ENCODE measurements at places on chromosomes 3 and 15.

- no peak for DNase-seq
Observed at GRCh38 chr3:142445816-142446254, 2.0 kb downstream of the XRN1 start.

DNA sequence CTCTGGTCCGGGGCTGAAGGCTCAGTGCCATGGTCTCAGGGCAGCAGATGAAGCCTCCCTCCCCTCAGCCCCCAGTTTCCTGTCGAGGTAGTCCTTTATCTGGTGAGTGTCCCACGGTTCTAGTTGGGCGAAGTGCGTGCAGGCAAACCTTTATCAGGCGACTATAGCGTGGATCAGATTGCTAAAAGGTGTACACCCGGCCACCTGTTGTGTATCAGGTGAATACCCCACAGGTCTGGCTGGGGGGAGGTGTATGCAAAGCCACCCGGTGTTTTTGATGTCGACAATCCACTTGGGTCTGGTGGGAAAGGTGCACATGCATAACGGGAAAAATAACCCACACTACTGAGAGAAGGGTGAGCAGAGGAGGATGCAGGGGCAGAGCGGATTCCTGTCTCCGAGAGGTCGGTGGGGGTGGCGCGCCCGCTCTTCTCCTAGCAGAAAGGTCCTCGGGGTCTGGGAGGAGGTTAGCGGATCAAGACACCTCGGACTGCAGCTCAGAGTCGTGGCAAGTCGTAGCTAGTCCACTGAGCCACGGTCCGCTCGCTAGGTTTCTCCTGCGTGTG is 507 bp downstream of the SLC12A6 start:
- no peak for DNase-seq

DNA sequence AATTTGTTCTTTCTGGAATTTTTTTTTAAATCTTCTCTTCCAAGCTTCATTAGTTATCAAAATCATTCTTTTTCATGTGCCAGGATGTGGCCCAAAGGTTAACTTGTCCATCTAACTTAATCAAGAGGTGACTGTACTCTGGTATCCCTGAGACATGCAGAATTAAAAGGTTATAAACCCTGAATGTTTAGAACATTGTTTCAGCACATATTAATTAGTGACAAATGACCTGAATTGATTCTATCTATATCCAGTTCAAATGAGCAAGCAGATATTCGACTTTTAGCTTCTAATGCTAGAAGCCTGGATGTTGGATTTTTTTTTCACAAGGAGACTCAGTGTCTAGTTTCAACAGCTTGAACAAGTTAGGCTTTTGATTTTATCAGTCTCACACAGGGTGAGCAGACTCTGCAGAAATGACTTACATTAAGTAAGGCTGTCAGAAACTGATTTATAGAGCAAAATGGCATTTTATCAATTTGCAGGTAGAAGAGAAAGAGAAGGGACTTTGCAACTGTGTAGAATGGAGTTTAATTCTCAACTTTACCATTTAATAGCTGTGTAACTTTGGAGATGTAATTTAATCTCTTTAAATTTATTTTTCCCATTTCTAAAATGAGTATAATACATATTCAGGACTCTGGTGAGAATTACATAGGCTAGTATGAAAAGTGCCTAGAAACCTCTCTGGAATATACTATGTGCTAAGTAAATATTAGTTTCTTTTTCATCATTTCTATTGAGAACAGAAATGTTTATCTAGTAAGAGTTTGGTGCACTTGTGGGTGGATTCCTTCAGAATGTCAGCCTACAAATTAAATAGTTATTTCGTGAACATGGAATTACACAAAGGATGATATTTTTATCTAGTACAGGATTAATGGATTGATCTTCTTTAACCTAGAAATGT is 100.0 kb downstream of the ALCAM start:
- DNase-seq, result no peak

DNA sequence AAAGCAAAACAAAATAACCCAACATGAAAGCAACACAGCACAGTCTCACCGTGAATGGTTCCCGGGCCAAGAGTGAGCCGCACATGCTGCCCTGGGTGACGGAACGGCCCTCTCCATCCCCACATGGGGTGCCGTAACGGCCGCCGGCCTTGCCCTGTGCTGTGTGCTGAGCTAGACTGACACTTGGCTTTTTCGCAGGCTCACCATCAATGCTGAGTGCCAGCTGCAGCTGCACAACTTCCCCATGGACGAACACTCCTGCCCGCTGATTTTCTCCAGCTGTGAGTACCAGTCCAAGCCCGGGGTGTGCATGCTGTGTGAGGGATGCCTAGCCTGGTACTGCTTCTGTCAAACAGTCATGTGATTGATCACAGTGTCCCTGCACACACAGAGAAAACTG is 357.6 kb downstream of the GABRG3 start:
- no peak for DNase-seq

DNA sequence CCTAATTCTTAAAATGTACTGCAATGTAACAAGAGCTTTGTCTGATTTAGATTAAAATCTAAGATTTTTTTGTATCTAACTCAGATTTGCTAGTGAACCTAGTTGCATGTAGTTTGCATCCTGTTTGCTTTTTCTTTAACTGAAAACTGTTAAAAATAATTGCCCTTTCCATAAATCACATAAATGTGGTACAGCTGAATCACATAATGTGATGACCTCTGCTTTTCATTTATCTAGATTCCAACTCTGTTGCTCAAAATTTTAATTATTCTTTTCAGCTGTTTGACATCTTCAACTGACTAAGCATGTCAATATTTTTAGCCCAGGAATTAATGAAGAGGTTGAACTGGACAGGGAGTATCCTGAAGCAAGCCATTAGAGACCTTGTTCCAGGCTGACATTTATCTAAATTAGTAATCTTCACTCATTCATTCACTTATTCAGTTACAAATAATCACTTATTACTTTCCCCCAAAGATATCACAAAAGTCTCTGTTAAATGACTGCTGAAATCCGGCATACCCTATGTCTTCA is 101.9 kb upstream of the PLXND1 start:
- no peak for DNase-seq

DNA sequence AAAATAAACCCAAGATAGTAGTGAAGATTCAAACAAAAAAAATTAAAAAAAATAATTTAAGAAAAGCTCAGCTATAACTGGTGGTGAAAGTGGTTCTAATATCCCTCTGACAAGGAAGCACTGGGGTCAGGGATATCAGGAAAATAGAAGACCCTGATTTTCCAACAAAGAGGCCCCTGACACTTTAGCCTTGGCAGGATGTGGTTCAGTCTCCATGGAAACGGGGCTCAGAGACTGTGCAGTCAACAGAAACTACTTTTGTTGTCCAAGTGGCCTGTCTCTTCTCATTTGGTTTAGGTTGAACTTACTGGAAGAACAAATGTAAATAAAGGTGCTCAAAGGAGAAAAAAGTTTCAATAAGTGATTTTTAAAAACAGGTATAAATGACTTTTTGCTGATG is 27.2 kb downstream of the INTS14 start:
- no peak for DNase-seq

DNA sequence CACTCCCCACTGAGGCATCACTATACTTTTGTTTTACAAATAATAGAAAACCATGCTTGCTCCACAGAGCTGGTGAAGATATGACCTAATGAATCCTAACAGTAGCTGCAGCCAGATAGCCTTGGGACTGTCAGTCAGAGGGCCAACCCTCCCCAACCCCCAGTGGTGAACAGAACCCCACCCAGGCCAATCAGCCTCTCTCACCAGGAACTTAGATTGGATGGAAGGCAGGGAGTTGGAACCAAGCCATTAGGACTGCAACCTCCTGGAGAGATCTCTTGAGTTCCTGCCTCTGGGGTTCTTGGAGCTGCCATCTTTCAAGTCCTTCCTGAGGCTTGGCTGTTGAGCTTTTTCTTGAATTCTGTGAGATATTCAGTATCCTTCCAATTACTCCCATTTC is 3.0 kb upstream of the MRPS22 start:
- no peak for DNase-seq

DNA sequence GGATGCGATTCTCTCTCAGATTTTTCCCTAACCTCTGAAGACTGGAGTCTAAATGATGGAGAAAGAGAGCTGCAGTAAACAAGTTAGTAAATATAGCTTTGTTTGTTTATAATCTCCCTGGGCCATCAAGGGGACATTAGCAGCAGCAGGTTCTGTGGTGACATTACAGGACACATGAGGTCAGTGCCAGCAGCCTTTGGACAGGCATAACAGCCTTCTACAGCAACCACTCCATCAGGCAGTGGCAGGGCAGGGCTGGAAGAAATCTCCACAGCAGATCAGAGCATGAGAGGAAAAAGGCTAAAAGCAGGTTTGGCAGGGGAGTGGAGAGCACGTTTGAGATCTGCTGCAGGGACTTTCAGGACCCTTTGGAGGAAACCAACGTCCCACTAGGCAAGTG is 127.6 kb upstream of the ACP3 start:
- DNase-seq, result no peak

DNA sequence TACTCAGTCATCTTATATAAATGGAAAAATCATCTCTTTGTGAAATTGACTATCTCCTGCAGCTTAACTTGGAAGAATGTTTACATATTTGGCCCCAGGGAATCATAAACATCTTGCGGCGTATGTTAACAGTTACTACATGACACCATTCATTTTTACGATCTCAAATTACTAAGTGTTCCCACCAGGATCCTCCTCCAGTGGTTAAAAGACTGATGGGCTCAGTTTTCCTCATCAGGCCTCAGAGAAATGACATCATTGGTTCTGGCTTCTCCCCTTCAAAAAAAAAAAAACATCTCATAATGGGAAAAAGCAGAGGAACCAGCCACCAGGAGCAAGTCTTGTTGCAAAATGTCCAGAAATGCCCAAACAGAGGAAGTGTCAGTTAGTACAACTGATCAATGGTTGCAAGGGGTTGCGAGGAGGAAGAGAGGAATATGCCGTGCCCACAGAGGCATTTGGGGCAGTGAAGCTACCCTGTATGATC is 70.5 kb upstream of the LIPC start:
- no peak for DNase-seq

DNA sequence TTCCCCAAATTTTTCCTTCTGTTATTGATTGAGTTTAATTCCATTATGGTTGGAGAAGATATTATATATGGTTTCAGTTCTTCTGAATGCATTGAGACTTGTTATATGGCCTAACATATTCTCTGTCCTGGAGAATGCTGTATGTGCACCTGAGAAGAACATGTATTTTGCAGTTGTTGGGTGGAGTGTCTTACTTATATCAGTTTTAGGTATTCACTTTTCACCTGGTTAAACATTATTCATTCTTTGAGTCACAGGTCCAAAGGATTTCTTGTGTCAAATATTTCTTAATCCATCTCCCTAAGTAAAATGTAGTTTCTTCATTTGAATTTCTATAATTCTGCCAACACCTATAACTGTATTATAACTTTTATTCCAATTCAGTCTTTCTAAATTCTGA is 17.8 kb downstream of the ACKR2 start:
- no peak for DNase-seq

GRCh38 chr15:60096157-60096556 is 92.0 kb downstream of the FOXB1 start:
- DNase-seq, result no peak

GRCh38 chr3:179091113-179091512 is 19.5 kb upstream of the ZMAT3 start:
- DNase-seq, result no peak

DNA sequence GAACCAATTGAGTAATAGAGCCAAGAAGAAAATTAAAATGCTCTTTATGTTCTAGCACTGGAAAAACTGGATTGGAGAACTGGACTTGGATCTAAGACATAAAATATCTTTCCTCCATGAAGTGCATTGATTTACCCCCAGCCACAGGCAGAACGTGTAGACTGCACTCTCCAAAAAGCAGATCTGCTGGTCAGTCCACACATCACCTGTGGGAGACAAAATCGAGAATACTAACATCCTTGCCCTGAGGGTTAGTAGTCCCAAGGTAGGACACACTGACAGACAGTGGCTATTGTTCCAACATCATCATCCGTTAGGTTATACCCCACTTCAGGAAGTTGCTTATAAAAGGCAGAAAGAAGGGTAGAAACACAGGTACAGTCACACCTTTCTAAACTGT is 257.1 kb upstream of the STT3B start:
- no peak for DNase-seq

DNA sequence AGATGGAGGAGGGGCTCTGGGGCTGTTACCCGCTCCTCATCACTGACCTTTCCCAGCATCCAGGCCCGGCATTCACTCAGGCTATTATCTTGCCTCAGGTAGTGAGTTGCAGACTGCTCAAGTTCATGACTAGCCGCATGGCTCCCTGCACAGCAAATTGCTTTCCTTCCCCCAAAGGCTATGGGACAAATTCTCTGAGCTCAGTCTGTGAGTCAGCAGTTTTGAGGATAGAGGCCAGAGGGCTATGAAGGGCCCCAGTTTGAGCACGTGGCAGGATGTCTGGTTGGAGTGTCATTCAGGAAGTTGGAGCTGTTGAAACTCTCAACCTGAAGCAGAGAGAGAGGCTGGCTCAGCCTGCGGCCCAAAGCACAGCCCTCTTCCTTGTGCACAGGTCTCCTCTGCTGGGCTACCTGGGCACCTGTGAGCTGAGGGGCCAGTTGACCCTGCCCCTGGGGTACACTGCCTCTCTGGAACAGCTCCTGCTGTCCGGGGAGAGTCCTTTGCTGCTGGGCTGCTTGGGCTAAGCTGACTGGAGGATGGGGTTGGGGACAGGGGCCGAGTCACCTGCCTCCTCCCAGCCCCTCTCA is 7.9 kb downstream of the FAH start:
- DNase-seq, result no peak

DNA sequence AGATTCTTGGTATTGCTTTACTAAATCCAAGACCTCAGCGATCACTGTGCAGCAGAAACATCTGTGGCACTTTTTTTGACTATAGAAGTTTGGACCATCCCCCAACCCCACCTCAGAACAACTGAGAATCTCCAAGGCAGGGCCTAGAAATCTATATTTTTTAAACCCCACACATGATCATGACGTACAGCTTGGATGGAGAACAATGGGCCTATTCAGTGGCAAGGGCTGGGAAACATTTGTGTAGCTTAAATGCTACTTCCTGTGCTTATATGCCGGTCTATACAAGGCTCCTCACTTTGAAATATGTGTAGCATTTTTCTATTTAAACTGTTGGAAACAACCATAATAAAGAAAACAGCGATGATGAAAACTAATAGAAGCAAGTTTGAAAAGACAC is 55.1 kb upstream of the SPRED1 start:
- no peak for DNase-seq

GRCh38 chr3:5240740-5241139 is 53.2 kb downstream of the EDEM1 start:
- no peak for DNase-seq

GRCh38 chr3:159266779-159267178 is 464.9 kb downstream of the MFSD1 start:
- no peak for DNase-seq

GRCh38 chr3:70072754-70073153 is 73.2 kb downstream of the SAMMSON start:
- no peak for DNase-seq

GRCh38 chr15:54567408-54568035 is 589.3 kb downstream of the UNC13C start:
- DNase-seq, result no peak

DNA sequence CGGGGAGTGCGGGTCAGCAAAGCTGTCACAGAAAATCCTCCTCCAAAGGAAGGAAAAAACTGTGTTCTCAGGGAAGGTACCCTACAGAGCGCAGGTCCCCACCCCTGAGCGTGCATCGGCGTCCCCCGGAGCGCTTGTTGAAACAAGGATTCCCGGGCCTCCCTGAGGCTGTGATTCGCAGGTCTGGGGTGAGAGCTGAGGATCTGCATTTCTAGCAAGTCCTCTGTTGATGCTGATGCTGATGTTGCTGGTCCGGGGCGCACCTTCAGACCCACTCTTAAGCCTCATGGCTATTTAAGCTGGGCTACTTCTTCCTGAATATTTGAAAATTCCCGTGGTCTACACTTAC is 226.2 kb upstream of the IGF1R start:
- no peak for DNase-seq

All from stimulated activated CD4-positive, alpha-beta T cell treated with anti-CD3 and anti-CD28 coated beads, TNF-alpha, amount 100 ng/mL, for 48 hours (primary cell).